ENCODE measurements at places on chromosomes 2 and 18.

GRCh38 chr2:30675758-30676157, 131.5 kb downstream of the CAPN13 start:
- DNase-seq: no peak

GRCh38 chr2:173370198-173370597, 15.5 kb downstream of the CDCA7 start:
- no peak for DNase-seq

- no peak for DNase-seq
These were observed 77.1 kb upstream of the NARS1 start for GRCh38 chr18:57698571-57699276.

GRCh38 chr2:30408961-30409387, 38.1 kb upstream of the LCLAT1 start:
- no peak for DNase-seq

- DNase-seq: no peak
These were observed 3.4 kb downstream of the MGAT4A start for GRCh38 chr2:98727369-98728087.

- no peak for DNase-seq
These were observed 79.6 kb upstream of the SPOPL start for GRCh38 chr2:138421971-138422335.

DNA sequence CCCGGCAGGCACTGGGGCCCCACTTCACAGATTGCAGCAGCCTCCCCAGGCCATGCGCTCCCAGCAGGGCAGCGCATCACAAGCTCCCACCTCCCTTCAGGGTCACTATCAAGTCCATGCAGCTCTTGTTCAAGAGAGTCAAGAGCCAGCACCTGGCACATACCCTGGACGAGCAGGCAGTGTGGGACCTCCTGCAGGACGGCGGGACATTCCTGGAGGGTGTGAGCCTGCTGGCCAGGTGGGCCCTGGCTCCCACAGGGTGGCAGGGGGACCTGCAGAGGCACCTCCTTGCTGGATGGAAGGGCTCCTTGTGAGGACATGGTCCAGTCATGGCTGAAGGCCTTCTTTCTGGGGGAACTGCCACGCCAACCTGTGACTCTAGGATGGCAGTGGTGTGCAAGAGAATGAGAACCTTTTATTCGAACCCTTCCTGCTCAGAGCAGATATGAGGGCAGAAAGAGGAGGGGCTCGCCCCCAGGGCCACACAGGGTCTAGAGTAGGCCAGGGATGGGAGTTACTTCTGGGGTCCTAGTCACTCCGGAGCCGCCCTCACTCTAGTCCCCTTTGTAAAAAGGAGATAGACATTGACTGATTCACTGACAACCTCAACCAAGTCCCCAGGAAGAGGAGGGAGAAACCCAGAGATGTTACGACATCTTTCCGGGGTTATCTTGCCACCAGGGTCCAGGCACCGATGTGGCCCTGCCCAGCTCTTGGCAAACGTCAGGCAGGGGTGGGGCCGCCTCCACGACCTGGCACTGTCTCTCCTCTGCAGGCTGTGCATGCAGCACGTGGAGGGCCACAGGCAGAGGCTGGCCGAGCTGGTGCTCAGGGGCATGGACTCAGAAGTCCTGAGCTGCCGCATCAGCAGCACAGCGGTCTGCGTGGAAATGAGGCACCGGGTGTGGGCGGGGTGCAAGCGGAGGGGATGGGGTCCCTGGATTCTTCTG, 31.3 kb downstream of the HJURP start:
- no peak for DNase-seq

DNA sequence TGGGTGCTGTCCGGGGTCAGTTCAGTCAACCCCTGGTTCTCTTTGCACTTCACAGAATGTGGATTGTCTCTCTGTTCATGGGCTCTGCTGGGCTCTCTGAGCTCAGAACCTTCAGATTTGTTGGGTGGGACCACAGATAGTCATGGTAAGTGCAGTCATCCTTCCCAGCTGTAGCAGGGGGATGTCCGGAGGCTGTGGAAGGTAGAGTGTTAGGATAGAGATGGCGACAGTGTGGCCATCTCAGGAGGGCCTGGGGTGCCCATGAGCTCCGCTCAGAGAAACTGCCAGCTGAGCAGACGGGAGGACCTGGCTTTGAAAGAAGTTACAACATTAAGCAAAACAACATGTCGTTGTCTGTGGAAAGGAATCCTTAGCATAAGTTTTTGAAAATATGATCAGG, 149.8 kb downstream of the FAM210A start:
- no peak for DNase-seq

DNA sequence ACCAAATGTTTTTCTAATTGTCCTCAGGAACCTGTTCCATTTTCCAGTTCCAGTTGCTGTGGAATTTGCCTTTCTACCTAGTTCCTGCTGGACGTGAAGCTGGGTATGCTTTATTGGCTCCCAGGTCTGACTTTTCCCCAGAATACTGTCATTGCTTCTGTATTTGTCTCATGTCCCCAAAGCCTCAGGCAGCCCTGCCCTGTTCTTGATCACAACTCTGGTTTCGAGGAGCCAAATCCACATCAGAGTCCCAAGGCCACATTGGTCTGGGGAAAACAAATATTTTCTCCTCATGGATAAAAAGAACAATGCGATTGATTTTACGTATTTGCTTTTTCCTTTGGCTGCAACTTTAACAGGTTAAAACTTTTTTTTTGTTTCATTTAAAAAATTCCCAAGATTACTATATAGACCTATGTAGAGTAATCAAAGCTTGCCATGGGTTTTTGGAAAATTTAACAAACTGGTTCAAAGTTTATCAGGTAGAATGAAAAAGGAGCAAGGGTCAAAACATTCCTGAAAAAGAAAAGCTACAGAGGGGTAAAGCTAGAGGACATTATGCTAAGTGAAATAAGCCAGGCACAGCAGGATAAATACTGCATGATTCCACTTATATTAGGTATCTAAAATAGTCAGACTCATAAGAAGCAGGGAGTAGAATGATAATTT, 85.2 kb downstream of the MDH1 start:
- DNase-seq: no peak

DNA sequence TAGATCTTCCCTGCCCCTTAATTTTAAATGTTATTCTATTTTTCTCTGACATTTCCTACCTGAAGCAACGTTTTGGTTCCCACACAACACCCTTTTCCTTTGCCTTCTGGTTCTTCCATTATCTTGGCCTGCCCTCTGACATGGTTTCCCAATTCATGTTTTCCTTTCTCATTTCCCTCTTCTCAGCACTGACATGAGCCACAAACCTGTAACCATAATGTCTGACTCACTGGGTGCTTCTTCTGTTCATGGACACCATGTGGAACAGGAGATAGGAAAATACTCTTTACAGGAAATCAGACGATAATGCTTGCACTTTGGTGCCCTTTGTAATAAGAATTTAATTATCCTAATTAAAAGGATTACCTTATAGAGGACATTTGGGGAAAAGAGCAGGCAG, 142.0 kb downstream of the ZEB2 start:
- no peak for DNase-seq

DNA sequence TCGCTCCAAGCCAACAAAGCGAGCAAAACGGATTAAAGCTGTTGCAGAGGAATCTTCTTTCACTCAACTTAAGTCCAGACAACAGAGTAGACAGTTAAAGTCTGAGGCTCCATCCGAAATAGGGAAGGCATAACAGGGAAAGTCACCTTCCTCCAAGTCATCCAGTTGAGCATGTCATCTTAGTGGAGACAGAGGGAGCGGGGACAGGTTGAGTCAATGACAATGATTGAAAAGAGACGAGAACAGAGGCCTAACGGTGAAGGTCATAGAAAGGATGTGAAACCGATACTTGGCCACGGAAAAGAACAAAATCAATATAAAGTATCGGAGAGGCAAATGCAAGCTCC, 455 bp downstream of the C18orf32 start:
- DNase-seq: no peak

DNA sequence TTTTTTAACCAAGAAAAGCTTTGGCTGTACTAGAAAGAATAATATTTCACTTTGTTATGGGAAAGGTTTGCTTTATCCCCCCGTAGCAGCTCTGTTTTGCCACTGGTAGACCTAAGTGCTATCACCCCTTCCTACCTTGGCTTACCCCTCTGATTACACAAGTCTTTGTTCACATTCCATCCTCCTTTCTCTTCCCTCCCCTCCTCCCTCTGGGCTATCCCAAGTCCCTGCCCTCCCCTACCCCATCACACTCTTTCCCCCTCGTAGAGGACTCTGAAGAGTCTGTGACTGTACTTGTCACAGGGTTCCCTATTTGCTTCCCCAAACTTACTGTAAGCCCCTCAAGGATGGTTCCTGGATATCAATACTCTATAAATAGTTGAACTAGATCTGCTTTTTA, 152.9 kb upstream of the NOSTRIN start:
- DNase-seq: no peak

DNA sequence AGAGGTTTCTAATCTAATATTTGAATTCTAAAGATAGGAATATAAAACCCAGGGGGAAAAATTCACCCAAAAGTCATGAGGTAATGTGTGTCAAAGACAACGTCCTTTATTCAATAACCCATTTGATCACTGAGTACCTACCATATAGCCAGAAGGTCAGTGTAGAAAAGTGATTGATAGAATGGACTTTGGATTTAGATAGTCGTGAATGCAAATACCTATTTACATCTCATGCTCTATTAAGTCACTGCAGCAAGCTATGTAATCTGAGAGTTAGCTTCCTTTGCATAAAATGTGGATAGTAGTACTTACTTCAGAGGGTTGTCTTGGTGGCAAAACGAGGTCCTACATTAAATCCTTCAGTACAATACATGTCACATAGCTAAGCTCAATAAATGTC, 27.8 kb upstream of the TRIB2 start:
- no peak for DNase-seq

DNA sequence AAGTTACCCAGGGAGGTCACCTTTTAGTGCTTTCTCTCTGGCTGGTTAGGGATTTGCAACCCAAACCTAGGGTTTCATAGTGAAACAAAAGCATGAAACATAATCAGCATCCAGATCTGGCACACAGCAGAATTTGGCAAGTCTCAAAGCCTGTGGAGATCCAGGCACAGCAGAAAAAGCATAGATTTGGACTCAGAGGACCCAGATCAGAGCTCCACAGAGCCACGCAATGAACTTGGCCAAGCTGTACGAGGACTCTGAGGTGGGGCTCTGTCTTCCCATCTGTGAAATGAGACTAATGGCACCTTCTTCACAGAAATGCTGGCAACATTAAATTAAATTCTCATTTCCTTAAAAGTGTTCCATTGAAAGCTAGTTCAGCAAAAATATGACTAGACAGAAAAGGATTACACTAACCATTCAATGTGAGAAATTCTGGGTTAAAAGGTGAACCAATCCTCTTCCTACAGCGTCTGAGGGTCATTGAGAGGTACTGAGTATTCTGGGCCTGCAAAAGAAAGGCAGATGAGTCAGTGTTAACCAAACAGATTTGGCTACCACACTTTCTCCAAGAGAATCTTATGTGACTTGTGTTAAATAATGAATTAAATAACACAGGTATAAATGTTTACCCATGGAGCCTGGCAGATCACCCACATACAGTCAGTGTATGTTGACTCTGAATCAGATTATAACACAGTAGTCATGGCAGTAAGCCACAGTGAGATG, 266.3 kb downstream of the MREG start:
- DNase-seq: no peak

Data from GM12891 (cell line).